ENCODE measurements at places on chromosomes 16 and 17.

DNA sequence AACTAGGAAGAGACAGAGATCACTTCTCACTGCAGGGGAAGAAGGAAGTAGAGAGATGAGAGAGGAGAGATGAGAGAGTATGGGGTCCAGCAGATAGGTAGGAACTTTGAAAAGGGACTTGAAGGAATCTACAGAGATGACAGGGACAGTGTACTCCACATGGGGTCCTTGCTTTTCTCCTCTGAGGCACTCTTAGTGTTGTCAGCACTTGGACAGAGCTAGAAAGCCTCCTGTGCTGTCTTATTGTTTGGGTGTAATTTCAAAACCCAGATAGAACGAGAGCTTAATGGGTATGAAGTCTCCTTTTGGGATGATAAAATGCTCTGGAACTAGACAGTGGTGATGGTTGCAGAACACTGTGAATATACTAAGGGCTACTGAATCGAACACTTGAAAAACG is 65.2 kb downstream of the ASIC2 start:
- no peak for DNase-seq

DNA sequence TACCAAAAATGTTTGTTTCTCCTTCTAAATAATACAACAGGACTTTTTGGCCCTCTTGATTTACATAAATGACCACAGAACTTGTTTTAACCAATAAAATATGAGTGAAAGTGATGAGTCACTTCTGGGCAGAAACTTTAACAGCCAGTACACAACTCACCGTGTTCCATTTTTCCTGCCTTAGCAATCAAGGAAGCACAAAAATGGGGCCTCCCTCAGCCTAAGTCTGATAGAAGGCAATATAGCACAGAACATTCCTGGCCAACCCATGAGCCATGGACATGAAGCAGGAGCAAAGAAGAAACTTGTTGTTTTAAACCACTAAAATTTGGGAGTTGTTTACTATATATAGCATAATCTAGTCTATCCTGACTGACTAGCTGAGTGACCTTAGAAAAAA is 61.1 kb upstream of the MTMR4 start:
- no peak for DNase-seq

DNA sequence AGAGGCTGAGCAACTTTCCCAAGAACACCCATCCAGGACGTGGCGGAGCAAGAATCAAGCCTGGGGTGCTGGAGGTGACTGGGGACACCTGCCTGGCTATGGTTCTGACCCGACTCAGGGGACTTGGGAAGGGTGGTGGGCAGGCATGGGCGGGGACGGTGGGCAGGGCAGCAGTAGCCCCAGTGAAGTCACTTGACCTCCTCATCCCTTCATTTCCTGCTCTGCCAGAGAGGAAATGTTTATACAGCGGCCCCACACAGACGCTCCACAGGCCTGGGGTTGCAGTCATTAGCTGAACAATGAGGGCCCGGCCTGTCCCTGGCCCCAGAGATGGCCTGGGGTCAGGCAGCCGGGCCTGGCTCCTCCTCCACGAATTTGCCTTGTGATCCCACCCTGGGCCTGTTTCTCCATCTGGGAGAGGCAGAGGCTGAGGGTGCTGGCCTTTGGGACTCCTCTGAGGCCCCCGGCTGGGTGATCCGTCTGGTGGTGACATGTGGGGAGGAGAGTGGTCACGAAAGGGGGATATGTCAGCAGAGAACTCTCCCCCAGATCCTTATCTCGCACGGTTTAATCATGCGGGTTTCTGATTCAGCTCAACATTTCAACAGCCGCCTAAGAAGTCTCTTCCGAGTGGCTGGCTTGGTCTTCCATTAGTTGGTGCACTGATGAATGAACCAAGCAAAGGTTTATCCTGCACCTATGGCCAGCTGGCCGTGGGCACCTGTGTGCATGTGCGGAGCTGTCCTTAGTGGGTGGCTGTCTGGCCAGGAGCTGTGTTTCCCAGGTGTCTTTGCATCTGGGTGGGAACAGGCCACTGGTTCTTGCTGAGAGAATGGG is 175.9 kb downstream of the IRF8 start:
- no peak for DNase-seq

DNA sequence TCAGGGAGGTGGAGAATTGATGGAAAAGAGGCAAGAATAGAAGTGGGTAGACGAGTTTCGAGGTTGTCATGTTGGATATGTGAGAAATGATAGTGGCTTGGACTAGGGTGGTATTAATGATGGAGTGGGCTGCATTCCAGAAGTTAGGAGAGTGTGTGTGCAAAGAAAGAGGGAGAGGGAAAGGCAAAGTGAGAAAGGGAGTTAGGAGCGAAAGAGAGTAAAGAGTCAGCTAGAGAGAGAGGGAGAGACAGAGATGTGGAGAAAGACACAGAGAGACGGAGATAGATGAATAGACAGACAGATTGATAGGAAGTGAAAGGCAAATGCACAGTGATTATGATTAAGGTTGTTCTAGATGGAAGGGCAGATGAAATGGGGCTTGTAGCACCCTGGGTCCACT is 5.4 kb upstream of the GPR139 start:
- DNase-seq = no peak

- DNase-seq = no peak
These were observed 4.8 kb downstream of the PRR11 start for GRCh38 chr17:59160157-59161025.

DNA sequence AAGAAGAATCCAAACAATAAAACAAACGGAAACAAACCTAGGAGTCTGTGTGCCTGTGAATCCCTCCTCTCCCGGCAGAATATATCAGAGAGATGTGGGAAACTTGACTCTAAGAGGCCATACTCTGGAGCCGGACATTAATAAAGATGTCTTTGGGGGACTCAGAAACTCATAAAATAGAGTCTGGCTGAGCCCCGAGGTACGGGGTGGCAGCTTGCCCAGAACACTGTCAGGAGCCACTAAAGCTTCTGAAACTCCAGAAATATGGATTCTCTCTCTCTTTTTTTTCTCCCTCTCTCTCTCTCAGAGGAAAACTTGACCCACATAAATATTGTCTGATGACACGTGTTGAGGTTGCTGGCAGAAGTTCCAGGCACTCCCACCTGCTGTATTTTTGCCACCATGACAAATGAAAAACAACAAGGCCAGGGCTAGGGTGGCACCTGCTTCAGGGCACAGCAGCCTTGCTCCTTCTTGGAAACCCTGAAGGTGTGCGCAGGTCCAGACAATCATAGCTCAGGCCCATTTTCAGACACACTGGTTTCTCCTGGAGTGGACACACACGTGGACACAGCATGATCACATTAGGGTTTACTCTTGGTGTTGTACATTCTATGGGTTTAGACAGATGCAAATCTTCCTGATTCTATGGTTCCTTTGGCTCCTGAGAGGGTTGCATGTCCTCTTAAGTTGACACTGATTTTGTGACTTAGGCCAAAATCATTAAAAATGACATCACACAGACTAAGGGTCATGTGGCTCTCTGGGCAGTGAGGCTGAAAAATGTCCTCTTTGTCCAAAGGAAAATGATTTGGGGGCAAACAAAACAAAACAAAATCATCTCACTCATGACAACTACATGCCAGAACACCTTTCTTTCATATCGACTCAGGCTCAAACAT is 282.6 kb upstream of the IRX3 start:
- DNase-seq = peak; percentile 82

DNA sequence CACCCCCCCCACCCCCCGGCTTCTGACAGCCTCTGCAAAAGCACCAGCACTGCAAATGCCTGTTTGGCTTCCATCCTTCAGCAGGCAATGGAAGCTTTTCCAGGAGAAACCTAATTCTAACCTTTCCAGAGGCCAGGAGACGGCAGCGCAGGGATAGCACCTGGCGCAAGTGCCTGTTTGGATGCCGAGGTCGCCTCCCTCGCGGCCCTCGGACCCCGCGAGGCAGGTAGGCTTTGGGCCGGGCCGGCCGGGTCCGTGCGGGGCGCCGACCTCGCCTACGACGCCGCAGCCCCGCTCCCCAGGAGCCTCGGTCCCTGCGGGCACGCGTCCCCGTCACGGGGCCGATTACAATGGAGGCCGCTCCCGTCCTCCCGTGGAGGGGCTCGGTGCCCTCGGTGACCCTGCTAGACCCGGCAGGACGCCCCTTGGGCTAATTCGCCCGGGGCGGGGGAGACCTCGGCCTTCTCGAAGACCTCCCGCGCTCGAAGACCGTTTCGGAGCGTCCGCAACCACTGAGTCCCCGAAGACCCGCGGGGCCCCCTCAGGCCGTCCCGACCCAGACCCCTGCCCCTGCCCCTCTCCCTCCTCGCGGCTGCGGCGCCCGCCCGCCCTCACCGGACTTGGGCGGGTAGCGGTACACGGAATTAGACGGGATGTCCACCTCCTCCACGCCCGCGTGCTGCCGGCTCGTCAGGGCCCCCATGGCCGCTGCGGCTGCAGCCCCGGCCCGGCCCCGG is 587 bp downstream of the RNF157 start:
- DNase-seq = no peak

DNA sequence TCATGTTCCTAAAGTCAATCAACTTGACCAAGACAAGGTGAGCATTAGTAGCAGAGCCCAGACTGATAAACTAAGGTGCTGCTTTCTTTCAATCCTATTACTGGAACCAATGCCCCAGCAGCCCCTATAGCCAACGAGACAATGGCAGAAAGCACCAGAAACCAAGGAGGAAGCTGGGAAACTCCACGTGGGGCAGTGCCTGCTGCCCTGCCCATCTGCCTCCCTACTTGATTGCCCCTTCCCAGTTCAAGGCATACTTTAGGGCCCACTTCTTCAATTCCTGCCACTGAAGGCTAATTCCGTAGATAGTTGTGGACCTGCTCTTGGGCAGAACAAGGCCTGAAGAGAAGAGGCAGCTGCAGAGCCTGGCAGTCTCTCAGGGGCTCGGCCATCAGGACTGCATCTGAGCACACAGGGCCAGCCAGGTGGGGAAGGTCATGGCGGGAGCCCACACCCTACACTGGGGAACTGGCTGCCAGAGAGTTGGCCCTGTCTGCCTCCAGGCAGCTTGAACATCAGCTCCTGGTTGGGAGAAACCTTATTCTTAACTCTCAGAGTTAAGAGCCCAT is 30.9 kb downstream of the WSB1 start:
- DNase-seq = no peak

DNA sequence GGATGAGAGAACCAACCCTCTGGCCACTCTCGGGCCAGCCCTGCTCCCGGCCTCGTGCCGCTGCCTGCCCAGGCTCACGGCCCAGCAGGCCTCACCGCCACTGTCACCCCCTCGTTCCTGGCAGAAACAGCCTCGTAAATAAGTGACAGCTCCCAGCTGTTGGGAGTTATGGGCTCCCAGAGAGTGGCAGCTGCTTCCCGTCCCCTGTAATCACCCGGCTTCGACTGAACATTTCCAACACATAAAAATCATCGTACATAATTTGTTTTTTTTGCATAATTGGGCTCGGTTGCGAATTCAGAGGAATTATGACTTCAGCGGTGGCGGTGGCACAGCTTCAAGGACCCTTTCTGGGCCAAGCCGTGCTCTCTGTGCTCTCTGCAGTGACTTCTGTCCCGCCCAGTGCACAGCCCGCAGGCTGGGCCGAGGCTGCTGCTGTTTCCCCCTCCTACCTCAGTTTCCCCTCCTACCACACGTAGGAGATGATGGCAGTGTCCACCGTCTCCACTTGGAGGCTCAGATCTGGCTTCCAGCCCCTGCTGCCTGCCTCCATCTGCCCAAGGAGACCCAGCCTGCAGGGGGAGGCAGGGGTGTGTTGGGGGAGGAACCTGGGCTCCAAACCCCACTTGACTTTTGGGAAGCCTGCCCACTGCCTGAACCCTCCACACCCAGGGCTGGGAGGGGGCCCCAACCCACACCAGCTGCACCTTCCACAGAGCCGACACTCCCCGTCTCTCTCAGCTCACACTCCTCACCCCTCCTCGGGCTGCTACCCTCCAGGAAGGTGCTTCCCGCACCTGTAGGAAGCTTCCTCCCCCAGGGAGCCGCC is 84.9 kb downstream of the RTN4RL1 start:
- DNase-seq = no peak

DNA sequence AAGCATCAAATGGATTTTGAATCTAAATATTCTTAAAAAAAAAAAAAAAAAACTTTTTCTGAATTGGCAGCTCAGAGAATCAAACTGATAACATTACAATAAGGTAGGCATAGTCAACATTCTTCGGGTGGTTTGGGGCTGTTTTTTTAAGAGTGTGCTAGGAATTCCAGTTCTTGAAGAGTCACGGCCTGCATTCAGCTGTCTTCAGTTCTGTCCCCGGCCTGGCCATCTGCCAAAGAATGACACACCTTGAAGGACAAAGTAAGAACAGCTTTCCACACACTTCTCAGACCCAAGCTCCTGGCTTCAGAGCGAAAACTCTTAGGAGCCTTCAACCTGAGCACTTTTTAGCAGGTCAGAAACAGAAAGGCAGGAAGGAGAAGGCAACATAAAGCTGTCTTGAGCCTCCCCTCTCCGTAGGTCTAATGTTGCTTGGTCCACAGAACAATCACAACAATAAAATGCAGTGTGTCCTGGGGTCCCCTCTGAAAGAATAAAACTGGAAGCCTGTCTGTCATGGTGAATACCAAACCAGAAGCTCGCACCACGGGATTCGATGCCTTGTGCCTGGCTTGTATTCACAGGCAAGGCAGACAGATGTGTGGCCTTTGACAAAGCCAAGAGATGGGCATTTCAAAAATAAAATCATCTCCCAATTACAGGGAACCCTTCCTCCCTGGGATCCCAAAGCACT is 524.4 kb upstream of the ZFHX3 start:
- no peak for DNase-seq

DNA sequence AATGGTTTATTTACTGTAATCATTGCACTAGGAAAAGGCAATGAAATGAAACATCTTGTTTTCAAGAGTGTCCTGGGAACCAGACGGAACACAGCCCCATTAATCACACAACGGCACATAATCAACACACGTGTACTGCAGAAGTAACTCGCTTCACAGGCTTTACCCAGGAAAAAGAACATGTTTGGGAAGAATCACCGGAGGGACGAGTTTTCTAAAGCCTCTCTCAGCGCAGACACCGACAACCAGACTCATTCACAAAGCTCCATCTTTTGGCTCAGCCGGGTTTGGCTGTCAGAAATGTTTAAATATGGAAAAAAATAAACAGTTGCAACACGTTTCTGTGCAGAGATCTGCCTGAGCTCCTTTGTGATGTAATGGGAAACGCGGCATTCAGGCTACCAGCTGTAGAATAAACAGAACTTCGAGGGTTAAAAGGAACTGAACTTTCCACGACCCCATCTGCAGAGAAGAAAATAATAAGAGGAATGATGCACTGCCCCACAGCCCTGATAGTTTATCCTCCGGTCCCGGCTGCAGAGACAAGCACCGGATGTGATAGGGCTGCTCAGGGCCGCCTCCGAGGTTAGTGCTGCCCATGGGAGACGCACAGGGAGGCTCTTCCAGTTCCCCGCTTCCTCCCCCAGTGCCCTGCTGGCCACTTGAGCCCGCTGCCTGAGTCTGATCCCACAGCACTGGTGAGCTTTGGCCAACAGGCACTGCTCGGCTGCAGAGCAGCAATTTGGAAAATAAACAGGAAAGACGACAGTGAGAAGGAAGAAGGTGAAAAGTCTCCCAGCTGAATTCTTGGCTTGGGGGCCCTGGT is 119.8 kb downstream of the HIC1 start:
- no peak for DNase-seq

GRCh38 chr16:66426112-66427035 is 721 bp upstream of the BEAN1 start:
- DNase-seq = no peak

- DNase-seq = peak; percentile 17
These were observed at the start of gene CTF1 for GRCh38 chr16:30896261-30896888. CTF1 (plus strand) TSS chr16:30896614; CDS start chr16:30896644, 30 bp downstream.
